COR-L47 (cell line): ENCODE measurements at places on chromosomes 2 and 18.

DNA sequence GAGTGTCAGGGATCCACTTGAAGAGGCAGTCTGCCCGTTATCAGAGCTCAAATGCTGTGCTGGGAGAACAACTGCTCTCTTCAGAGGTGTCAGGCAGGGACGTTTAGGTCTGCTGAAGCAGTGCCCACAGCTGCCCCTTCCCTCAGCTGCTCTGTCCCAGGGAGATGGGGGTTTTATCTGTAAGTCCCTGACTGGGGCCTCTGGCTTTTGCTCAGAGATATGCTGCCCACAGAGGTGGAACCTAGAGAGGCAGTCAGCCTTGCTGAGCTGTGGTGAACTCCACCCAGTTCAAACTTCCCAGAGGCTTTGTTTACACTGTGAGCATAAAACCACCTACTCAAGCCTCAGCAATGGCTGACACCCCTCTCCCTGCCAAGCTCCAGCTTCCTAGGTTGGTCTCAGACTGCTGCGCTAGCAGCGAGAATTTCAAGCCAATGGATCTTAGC is 38.1 kb downstream of the PLEK start:
- DNase-seq = no peak

GRCh38 chr2:109371481-109372170 is 242.1 kb downstream of the SEPTIN10 start:
- DNase-seq = no peak

DNA sequence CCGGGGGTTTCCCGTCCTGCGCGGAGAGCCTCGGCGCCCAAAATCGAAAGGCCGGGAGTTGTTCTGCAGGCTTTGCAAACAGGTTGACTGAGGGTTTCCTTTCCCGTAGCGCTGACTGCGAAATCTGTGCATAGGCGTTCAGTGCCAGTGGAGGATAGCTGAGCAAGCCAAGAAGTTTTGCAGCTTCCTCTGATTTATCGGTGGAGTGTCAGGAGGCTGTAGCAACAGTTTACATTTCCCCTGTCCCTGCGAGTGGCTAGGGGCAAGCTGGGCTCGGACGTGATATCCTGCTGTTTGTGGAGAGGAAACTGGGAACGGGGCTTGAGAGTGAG is 694 bp downstream of the THSD7B start:
- no peak for DNase-seq

GRCh38 chr18:46899274-46899948 is 17.9 kb downstream of the PIAS2 start:
- no peak for DNase-seq

- no peak for DNase-seq
Measured at GRCh38 chr2:238998801-238999200, 150.9 kb downstream of the TWIST2 start.

DNA sequence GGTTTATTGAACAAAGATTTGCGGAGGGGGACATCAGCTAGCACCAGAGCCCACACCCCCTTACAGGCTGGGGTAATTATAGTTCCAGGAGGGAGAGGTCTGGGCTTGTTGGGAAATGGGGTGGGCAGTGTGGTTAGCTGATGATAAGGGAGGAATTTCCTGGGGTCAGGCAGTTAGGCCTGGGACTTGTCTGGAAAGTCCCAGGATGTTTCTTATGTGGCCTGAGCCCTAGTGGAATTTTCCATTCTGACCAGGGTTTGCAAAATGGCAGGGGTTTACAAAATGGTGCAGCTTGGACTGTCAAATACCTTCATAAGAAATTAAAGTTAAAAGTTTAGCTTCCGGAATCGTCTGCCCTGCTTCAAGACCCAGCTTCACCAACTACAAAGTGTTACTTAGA is 199.1 kb downstream of the FBXO15 start:
- DNase-seq = no peak

- no peak for DNase-seq
Measured at GRCh38 chr18:29560270-29560669, 1383.3 kb upstream of the CDH2 start.

- DNase-seq = no peak
Measured at GRCh38 chr2:217820091-217820819, 182.5 kb downstream of the TNS1 start.

GRCh38 chr2:104598636-104599035 is 255.3 kb upstream of the POU3F3 start:
- DNase-seq = no peak

GRCh38 chr2:105792561-105792960 is 47.8 kb downstream of the NCK2 start:
- DNase-seq = no peak

GRCh38 chr2:17317439-17317976 is 200.7 kb downstream of the RAD51AP2 start:
- DNase-seq = peak; percentile 26

GRCh38 chr2:25339791-25340180 is 1.9 kb downstream of the DNMT3A start:
- peak; percentile 68 for DNase-seq

DNA sequence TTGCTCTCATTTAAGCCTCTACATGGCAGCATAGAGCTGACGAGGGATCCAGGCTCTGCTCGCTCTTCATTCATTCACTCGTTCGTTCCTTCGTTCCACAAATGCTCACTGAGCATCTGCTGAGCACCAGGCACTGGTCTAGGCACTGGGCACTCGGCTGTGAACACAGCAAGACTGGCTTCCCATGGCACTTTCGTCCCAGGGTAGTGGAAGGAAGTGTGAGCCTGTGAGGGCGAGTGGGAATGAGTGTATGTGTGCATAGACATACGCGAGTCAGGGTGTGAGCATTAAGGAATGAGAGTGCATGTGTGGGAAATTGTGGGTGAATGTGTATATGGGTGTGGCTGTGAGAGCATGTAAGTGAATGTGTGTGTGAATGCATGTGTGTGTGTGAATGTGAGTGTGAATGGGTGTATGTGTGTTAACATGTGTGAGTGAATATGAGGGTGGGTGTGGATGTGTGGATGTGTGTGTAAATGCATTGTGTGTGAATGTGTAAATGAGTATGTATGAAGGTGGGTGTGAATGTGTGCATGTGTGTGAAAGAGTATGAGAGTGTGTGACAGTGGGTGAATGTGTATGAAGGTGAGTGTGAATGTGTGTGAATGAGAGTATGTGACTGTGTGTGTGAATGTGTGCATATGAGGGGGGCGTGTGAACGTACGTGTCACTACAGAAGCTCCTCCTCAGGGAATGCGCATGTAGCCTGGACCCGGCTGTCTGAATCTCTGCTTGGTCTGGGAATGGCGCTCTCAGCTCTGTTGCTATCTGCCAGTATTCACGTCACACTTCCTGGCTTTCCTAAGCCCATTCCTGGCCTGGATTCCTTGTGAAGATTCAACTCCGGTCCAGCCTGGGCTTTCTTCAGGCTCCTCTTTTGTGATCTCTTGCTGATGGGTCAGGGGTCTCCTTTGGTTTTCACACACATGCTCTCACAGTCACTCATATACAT is 28.8 kb downstream of the SNORC start:
- DNase-seq = no peak

DNA sequence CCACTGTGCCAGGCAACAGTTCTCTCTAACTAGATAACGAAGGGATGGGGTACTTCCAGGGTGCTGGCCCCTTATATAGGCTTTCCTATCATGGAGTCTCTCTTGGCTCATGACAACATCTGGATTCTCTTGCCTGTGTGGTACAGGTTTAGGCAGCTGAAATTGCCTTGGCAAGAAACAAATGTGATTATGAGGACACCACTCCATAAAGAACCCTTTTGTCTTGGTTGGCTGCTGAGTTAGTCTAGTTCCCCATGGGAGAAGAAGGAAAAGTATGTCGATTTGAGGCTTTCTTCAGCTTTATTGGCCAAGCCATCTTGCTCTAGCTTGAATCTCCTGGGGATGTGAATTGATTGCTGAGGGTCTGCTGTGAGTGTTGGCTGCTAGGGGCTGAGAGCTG is 76.3 kb upstream of the ZCCHC2 start:
- DNase-seq = no peak

DNA sequence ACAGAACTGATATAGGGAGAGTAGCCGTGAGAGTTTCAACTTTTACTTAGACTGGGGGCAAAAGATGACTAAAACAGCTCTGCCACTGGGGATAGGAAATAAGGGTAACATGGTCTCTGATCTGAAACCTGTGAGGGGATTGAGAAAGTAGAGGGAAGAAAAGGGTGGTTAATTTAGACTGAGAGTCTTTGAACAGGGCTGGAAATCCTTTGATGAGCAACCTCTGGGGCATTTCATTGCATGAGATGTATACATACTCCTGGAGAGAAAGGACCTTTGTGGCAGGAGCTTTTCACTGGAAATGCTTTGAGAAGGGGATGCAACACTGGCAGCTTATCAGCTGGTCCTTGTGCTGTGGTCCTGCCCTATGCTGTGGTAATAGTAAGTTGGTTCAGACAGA is 9.4 kb downstream of the GALNT1 start:
- DNase-seq = no peak

- DNase-seq = no peak
Measured at GRCh38 chr2:143582046-143582747, 453.0 kb downstream of the ARHGAP15 start.

DNA sequence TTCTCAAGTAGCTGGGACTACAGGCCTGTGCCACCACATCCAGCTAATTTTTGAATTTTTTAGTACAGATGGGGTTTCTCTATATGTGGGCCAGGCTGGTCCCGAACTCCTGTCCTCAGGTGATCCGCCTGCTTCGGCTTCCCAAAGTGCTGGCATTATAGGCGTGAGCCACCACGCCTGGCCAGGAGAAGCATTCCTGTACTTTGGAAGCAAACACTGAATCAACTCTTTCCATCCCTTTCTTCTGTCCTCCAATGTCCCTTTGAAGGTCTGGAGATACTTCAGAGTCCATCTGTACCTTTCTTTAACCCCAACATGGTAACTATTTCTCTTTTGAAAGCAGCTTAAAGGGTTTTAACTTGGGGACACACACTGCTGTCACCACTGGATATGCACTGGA is 23.6 kb upstream of the MAP4K4 start:
- DNase-seq = no peak

DNA sequence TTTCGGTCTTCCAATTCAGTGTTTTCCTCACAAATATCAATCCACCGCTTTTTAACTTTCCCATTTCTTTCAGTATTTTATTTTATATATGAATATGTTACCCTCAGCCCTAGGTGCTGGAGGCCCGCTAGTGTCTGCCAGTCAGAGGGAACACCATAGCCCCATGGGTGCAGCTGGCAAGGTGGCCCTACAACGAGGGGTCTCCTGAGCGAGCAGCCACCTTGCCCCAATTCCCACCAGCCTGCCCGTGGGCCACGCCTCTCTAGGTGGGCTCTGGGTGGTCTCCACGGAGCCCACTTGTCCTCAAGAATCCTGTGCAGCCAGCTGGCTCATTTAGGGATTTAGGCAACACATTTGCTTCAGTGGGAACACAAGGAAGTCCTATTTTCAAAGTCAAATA is 72.5 kb upstream of the RGPD5 start:
- DNase-seq = no peak

GRCh38 chr2:158743466-158743865 is 51.7 kb upstream of the DAPL1 start:
- no peak for DNase-seq

GRCh38 chr2:174473796-174474195 is 13.0 kb downstream of the GPR155 start:
- no peak for DNase-seq

DNA sequence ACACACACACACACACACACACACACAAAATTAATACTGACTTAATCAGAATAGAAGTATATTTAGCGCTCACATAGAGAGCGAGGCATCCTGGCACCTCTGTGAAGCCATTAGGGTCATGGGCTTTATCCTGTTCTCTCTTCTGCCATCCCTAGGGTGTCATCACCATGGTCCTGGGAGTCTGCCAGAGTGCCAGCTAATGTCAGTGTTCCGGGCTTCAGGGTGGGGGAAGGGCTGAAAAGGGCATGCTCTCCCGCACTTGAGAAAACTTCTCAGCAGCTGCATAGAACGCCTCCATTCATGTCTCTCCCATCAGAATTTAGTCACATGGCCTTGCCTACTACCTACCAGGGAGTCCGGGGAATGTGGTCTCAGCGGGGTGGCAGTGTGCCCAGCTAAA is 19.7 kb upstream of the DYNC2LI1 start:
- DNase-seq = no peak

DNA sequence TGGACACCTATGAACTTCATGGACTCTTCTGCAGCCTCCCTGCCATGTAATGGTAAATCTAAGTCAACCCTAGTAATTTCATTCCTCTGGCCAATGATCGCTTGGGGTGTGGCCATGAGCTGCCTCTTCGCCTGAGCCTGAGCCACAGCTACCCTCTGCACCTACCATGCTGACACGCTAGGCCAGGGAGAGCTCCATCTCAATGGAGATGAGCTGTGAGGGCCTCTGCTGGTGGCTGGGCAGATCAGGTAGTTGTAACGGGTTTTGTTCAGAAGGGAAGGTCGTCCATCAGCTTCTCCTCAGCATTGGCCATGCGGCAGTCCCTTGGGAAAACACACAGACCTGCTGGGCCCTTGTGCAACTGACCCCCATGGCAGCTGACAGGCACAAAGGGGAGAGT is 24.4 kb downstream of the MPHOSPH10 start:
- DNase-seq = no peak

GRCh38 chr2:54568876-54569321 is 112.8 kb downstream of the SPTBN1 start:
- no peak for DNase-seq

- DNase-seq = no peak
Measured at GRCh38 chr2:64773461-64774118, 119.9 kb upstream of the SERTAD2 start.

DNA sequence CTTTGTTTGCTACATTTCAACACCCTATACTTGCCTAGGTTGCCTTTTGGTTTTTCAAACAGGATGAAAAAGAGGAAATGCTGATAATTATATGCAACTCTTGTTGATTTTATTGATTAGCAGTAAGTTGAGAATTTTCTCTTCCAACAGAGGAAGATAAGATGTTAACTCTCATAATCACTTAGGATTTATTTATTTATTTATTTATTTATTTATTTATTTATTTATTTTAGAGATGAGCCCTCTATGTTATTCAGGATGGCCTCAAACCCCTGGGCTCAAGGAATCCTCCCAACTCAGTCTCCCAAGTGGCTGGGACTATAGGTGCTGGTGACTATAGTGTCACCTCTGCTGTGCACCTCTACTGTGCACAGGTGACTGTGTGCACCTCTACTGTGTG is 111.4 kb upstream of the GLS start:
- DNase-seq = no peak

DNA sequence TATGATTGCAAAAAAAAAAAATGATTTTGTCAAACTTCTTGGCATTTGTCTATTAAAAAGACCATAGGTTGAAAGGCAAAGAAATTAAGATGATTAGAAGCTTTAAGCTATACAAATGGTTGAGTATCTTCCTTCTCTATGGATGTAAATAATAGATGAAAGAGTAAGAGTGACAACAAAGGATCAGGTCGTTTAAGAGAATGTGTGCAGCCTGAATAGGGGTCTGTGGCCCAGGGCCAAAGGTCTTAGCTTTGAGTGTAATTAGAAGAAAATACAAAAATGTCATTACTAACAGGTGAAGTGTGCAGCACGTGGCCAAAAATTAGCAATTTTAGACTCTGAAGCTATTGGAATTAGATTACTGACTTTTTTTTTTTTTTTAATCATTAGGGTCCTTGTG is 122.4 kb downstream of the GREB1L start:
- no peak for DNase-seq

DNA sequence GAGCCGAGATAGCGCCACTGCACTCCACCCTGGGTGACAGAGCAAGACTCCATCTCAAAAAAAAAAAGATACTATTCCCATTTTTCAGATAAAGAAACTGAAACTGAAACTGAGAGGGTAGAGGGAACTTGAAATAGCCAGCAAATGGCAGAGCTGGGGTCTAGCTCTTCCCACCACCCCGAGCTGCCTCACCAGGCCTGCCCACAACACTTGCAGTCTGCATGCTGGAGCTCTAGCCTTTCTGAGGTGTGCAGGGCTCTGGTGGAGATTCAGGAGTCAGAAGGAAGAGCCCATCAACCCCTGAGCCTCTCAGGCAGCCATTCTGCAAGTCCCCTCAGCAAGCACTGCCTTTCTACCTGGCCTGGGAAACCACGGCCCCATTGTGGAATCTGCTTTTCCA is 14.3 kb downstream of the EDAR start:
- no peak for DNase-seq
